ENCODE measurements at places on chromosomes 1 and 21.
A peak's percentile ranks its signal among the peaks of the same experiment; 100 is the strongest.

- no peak for DNase-seq
These were observed 30.2 kb downstream of the EYA3 start for GRCh38 chr1:28058168-28058567.

DNA sequence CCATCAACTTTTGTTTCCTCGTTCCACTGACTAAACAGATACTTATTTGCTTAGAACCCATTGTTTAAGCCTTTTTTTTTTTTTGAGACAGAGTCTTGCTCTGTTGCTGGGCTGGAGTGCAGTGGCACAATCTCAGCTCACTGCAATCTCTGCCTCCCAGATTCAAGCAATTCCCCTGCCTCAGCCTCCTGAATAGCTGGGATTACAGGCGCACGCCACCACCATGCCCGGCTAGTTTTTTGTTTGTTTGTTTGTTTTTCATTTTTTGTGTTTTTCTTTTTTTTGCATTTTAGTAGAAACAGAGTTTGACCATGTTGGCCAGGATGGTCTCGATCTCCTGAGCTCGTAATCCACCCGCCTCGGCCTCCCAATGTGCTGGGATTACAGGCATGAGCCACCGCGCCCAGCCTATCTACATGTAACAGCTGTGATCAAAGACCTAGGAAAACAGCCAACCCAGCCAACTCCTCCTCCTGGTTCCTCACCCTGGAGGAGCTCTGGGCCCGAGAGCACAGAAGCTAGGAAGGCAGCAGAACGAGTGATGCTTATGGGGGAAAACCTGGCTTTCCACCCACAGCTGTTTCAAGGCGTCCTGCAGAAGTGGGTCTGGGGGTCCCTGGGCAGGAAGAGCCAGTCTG is 32.9 kb downstream of the KCNN3 start:
- DNase-seq, result no peak

DNA sequence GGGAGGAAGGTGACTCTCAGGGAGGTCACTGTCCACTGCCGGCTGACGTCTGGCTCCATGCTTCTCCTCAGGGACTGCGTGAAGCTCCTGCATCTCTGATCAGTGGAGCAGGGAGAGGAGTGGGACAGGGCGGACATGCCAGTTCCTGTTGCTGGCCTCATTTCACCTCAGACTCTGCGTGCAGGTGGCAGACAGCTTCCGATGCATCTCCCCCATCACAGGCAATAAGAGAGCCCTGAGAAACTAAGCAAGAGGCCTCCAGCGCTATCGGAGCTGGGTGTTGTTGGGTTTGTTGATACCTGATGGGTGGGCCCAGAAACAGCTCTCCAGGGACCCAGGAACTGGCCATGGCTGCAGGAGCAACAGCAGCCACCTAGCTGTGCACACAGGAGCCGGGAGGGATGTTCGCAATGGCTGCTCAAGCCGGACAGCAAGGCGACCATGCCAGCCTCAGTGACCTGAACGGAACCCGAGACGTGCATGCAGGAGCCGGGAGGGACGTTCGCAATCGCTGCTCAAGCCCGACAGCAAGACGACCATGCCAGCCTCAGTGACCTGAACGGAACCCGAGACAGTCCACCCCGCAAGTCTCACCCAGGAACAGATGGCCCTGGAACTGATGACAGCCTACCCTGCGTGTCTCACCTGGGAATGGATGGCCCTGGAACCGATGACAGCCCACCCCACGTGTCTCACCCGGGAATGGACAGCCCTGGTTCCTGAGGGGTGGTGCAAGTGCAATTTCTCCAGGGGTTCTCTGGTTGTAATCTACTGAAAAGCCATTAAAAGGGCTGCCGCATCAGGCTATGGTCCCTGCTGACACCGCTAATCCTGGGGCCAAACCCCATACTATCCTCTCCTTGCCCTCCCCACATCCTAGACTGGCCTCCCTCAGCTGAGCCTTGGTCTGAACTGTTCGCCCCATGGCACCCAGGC is 14.2 kb upstream of the PCBP3 start:
- DNase-seq, result no peak

GRCh38 chr1:241022366-241022765 is 334.6 kb downstream of the RGS7 start:
- no peak for DNase-seq

DNA sequence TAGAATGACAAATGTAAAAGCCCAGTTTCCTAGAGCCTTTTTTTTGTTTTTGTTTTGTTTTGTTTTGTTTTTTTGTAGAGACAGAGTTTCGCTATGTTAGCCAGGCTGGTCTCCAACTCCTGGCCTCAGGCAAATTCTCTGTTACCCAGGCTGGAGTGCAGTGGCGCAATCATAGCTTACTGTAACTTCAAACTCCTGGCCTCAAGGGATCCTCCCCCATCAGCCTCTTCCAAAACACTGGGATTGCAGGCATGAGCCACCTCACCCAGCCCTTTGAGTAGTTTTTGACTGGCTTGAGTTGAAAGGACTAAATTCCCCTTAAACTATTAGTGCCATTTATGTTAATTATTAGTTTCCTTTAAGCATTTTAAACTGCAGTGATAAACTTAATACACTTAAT is 28.8 kb upstream of the ZBTB18 start:
- no peak for DNase-seq

DNA sequence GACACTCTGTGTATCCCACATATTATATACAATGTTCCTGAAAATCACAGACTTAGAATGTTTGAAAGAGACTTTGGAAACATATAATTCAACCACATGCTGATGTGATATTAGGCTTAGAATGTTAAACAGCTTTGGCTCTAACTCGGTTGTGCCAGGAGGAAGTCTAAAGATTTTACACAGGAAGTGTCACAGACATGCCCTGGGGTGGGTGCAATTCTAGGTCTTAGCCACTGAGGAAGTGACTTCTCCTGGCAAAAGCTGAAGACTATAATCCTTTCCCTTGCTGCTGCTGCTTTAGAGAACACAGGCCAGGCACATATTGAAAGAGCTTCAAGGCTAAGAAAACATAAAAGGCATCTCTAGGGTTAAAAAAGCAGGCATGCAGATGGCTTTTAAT is 51.0 kb downstream of the RPL5 start:
- DNase-seq, result peak; percentile 38

DNA sequence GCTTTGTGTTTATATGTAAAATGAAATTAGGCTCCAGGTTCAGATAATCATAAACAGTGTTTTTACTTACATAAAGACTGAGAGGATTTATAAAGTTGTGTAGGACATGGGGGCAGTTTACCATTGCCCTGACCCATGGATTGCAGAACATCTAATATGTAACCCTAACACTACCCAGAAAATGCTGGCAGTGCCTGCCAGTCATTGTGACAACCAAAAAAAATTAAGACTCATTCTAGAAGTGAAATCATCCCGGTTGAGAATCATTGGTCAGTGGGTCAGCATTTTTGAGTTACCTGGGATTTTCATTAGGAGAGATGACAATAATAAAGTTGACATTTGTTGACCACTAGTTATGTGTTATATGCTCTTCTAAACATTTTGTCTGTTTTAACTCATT is 31.2 kb upstream of the THEM4 start:
- DNase-seq, result no peak

- no peak for DNase-seq
These were observed 18.7 kb upstream of the RAP1A start for GRCh38 chr1:111600886-111601386.

- DNase-seq, result no peak
These were observed 30.5 kb downstream of the CASZ1 start for GRCh38 chr1:10765734-10766478.

- no peak for DNase-seq
These were observed 7.0 kb upstream of the ABCD3 start for GRCh38 chr1:94411237-94411636.

DNA sequence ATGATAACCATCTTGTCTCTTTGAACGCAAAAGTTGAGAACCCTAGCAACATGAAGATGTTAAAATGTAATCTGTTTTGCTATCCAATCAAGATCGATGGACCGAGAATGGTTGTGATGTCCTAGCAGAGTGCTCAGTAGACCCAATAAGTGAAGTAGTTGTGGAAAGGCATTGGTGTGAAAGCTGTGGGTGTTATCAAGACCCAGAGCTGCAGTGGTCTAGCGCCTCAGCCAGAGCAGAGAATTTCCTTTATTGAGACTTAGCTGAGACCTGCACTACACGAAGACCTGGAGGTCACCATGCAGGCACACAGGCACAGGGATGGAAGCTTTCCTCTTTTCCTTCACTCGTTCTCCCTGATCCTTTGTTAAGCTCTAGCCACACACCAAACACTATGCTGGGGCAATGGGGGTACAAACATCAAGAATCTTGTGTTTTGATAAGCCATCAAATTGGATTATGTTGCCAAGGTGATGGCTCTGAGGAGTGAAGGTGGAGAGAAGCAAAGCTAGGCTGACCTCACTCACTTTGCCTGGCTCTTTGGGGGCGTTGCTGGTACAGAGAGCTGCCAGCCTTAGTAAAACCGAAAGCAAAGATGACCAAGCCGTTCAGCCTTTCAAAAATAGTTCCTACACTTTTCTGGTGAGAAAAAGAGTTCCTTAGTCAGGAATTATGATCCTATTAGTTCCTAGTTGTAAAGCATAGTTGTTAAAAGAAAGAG is 24.1 kb downstream of the METTL13 start:
- DNase-seq, result peak; percentile 40

- no peak for DNase-seq
These were observed 37.2 kb downstream of the RIMS3 start for GRCh38 chr1:40627987-40628902.

- DNase-seq, result no peak
These were observed 16.4 kb upstream of the KIF21B start for GRCh38 chr1:201039876-201040275.

DNA sequence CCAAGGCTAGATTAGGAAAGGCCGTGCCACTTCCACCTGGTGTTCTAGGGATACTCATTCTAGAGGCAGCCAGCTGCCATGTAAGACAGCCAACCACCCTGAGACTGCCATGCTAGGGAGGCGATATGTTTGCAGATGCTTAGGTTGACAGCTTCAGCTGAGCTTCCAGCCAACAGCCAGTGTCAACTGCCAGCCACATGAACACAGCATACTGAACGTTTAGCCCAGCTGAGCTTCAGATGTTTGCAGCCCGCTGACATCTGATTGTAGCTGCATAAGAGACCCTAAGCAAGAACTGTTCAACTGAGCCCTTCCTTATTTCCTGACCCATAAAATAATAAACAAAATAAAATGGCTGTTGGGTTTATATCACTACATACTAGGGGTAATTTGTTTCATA is 5.0 kb upstream of the KCNC4 start:
- DNase-seq, result no peak

DNA sequence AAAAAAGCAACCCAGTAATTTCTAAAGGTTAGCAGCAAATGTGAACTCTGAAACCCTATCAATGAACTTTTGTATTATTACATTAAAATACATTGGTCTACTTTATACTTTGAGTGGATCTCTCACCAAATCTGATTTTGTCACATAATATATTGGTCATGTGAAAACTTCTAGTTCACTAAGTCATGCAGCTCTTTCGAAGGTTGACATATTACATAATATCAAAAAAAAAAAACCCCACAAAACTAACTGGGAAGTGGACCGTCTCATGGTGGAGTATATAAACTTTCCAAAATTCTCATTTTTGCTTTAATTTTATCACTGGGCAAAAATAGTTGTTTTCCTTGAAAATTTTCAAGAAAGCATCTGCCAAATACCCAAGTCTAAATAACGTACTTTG is 50.4 kb downstream of the GATAD2B start:
- DNase-seq, result no peak

DNA sequence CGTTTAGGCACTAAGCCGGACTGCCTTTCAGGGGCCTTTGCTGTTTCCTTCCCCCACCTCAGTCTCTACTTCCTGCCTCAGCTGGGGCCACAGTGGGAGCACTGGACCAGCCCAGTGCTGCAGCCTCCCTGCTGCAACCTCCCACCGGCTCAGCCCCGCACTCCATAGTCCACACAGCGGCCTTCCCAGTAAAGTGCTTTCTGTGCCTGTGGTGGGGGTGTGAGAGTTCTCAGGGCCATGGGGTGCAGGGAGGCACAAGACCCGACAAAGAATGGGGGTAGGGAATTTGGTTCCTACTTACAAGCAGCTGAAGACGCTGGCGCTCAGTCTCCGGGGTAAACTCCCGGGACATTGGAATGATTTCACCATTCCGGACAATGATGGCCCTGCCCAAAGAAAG is 3.5 kb downstream of the PPM1J start:
- DNase-seq, result no peak

- peak; percentile 59 for DNase-seq
These were observed 755 bp downstream of the FBXO42 start for GRCh38 chr1:16351456-16351993.

GRCh38 chr21:35428489-35428888 is 379.4 kb upstream of the RUNX1 start:
- peak; percentile 28 for DNase-seq

DNA sequence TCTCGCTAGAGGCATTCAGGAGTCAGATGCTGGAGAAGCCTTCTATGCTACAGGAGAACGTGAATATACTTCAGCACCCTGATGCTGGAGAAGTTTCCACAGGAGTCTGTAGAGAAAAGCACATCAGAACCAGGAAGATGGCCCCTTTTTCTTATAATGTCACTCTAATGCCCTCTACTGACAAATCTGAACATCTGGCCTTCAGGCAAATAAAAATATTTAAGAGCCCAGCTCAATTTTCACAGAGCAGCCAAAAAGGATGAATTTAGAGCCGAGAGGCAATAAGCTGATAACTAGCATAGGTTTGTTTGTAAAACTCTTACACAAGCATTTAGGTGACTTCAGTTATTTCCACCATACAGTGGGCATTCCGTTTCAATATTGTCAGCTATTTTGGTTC is 3.8 kb upstream of the RRP15 start:
- no peak for DNase-seq

GRCh38 chr1:63984257-63984929 is 210.6 kb downstream of the ROR1 start:
- DNase-seq, result no peak

GRCh38 chr1:26353210-26353859 is 595 bp downstream of the CRYBG2 start:
- DNase-seq, result no peak

DNA sequence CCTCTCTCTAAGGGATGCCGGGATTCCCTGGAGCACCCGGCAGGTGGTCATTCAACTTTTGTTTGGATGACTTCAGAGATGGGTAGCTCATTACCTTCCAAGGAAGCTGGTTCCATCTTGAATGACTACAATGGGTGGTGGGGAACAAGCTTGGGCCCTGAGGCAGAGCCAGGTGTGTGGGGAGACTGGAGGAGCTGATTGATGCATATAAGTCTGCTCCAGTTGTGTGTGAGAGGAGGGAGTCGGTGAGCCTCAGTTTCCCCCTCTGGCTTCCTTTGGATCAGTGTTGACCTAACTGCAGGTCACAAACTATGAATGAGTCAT is 133.8 kb upstream of the ZBTB40 start:
- DNase-seq, result no peak

GRCh38 chr1:107940701-107941100 is 24.3 kb downstream of the VAV3 start:
- DNase-seq, result no peak
